ENCODE measurements at places on chromosomes 2 and 18. TPM values are rescaled to one million over a fixed set of nuclear protein-coding genes. Genes with fewer than 3 reads are reported as not detected.

DNA sequence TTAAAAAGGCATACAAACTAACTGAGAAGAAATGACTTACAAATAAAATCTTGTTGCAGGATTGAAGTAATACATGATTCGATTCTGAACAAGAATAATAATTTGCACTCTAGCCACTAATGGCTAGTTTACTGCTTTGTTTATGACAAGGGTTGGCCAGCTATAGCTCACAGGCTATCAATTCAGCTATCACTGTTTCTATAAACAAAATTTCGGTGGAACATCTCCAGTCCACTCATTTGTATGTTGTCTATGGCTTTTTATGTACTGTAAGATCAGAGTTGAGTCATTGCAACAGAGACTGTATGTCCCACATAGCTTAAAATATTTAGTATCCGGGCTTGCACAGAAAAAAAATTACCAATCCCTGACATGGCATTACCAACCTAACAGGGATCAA lies 543.7 kb upstream of the CNTNAP5 start:
- no peak for DNase-seq

- DNase-seq, result peak; percentile 44
Observed at GRCh38 chr2:54208364-54209240, 47.4 kb downstream of the TSPYL6 start.

DNA sequence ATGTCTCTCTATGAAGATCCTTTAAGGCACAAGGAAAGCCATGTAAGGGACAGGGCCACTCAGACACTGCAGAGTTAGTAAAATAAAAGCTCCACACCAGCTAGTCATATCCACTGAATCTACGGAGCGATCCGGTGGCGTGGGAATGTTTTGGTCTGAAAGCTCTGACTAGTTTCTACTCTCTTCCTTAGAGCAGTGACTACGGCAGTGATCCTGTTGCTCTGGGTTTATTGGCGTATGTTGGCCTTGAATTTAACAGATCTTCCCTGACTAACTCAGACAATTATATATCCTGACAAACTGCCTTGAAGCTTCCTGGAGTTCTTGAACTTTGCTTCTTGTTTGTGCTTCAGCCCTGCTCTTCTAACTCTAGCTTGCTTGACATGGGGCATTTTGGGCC lies 115.3 kb upstream of the FZD5 start:
- DNase-seq, result no peak

GRCh38 chr2:9187620-9188214 lies 18.9 kb upstream of the ASAP2 start:
- no peak for DNase-seq

GRCh38 chr2:168166902-168167510 lies 80.4 kb downstream of the STK39 start:
- no peak for DNase-seq

DNA sequence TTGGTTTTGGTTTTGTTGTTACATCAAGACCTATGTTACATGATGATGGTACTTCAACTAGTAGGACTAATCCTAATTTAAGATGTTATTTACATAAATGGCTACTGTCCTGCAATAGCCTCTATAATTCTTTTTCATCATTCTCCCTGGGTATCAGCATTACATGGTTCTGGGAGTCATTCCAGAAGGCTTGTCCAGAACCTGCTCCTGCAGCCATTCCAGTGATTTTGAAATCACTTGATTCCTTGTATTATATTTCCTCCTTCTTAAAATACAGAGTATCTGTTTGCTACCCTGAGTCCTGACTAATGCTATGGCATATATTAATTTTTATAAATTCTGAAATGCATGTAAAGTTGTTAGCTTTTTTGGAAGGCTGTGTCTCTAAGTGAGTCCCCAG lies 400.5 kb upstream of the MEIS1 start:
- no peak for DNase-seq

GRCh38 chr2:70647873-70648481 lies 94.4 kb upstream of the TGFA start:
- DNase-seq, result peak; percentile 61

GRCh38 chr2:186726938-186727337 lies 33.1 kb downstream of the FAM171B start:
- DNase-seq, result no peak

DNA sequence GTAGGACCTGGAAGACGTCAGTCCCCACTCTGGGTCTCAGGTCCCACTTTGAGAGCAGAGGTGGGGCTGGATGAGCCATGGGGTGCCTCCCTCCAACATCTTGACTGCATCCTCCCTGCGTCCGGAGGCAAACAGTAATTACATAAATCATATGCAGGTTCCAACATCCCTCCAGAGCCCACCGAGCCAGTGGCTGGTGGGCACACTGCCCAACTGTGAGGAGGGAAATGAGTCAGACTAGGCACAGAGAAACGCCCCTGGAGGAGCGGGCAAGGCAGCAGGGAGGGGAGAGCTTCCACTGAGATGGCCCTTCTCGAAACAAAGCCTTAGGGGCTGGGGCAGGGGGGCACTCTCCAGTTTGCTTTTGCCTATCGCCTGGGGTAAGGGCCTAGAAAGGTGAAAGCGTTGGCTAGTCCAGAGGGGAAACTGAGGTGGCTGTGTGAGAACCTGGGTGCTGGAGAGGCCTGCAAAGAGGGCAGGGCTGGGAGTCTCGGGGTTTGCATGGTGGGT lies 168.2 kb upstream of the MYCN start:
- DNase-seq, result no peak

DNA sequence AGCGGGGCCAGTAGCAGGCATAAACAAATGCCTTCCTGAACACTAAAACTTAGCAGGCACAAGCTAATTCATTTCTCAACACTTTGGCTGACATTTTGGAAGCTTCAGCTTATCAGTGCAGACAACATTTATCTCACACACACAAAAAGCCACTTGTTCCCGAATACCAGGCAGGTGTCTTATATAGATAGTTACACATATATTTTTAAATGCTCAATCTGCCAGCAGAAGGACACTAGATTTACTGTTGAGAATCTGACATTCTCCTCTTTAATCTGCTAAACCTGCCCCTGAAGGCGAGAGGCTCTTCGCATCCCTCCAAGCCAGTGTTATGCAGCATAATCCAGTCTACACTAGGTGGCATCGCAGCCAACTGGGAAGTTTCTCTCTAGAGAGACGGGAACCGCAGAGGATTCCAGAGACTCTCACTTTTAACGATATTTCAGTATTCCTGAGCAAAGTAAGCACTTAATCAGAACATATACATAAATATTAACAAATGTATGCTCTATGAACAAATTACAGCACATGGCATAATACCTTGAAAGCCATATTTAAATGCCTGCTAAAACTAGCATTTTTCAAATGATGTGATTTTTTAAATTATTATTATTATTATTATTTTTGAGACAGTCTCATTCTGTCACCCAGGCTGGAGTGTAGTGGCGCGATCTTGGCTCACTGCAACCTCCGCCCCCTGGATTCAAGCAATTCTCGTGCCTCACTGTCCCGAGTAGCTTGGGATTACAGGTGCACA lies 90.2 kb upstream of the SCG2 start:
- DNase-seq, result peak; percentile 4

DNA sequence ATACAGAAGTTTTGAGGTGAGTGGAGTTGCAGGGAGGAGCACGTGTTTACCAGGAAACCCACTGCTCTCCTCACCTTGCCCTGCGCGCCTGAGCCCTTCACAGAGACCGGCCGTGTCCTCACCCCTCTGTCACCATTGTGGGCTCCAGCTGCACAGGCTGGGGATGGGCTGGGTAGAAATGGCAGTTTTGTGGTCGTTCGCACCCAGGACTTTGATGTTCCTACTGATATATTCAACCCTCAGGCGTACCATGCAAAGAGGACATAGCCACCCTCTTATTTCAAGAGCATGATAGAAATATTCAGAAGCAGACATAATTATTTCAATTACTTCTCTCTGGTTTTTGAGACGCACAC lies 78.2 kb downstream of the GBX2 start:
- DNase-seq, result no peak

DNA sequence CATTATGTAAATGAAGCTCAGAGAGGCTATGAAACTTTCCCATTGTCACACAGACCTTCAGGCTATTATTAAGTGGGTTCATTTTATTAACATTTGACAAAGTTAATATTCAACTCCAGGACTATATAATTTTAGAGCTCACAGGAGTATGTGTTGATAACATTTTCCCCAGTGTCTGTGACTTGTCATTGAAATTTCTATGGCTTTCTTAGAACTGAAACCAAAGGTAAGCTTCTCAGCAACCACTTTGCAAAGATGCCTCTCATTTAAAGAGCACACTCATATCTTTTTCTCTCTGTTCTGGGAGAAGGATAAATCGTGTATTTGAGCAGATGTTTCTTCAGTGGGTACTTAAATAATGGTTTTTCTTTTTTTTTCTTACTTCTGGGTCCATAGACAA lies 61.8 kb upstream of the LHCGR start:
- no peak for DNase-seq

- no peak for DNase-seq
Observed at GRCh38 chr2:128422571-128422970, 103.9 kb upstream of the HS6ST1 start.

DNA sequence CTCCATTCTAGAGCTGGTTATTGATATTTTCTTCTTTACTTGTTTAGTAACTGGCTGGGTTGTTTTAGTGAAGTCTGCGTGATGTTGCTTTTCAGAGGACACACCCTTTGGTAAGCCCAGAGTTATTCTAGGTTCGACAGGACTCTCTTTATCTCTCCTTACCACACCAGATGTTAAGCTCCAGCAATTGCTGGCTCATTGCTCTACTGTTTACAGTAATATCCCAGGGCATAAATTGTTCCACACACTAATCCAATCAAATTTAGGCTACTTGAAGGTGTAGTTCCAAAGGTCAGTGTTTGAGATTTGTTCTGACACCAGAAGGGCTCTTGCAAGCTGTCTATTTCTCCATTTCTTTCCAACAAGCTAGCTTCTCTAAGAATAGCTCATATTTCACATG lies 506.6 kb downstream of the NR4A2 start:
- no peak for DNase-seq

GRCh38 chr2:58845011-58845410 lies 603.9 kb upstream of the FANCL start:
- DNase-seq, result no peak

- no peak for DNase-seq
Observed at GRCh38 chr2:38125842-38126241, 49.9 kb upstream of the CYP1B1 start.

DNA sequence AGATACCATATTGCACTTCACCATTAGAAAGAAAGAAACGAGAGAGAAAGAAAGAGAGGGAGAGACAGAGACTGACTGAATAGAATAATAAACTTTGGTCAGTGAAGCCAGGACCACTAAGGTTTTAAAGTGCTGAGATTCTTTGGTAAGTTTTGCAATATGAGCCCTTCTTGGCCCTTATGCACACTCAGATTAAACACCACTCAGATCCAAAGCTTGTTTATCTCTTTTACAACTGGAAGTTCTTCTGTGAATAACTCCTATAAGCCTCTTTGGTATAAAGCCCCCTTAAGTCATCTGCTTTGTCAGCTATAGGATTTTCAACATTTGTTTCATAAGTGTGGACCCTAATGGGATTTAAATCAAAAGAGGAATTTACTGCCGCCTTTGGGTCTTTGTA lies 40.8 kb downstream of the PID1 start:
- DNase-seq, result no peak

DNA sequence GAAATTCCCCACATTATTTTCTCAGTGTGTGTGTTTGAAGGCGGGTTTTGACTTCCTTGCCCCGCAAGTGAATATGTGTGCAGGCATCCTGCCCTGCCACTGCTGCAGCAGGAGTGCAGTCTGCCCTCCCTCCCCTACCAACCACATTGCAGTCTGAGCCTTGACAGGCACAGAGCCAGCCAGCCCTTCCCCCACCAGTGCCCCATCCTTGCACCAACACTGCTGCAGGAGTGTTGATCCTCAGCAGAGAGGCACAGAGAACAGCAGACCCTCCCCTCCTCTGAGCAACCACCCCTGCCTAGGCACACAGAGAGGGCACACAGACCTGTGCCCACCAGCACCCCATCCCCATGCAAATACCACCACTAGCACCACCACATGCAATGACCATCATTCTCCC lies 683.0 kb upstream of the PKDCC start:
- DNase-seq, result no peak

- peak; percentile 82 for DNase-seq
Observed at GRCh38 chr18:45690975-45691815, 32.8 kb upstream of the SLC14A1 start.

Gene CRYGD
- not detected for polyA plus RNA-seq

Gene WDR43
- polyA plus RNA-seq, result 21.3 TPM

Gene DSC2
- 4.2 TPM for polyA plus RNA-seq

Gene TRIM43
- not detected for polyA plus RNA-seq

Gene SP9
- polyA plus RNA-seq, result 0.15 TPM

Gene POTEC
- not detected for polyA plus RNA-seq

Gene REG1B
- not detected for polyA plus RNA-seq

Gene GALNT14
- 3.0 TPM for polyA plus RNA-seq

Gene UGT1A8
- polyA plus RNA-seq, result not detected

Gene ZNF514
- 17.3 TPM for polyA plus RNA-seq

Gene DSG4
- polyA plus RNA-seq, result not detected

Gene FBXO36
- 3.5 TPM for polyA plus RNA-seq

Gene GNLY
- 0.42 TPM for polyA plus RNA-seq

Gene NAT8
- not detected for polyA plus RNA-seq

Gene NHEJ1
- 13.5 TPM for polyA plus RNA-seq

Gene HNRNPLL
- polyA plus RNA-seq, result 40.4 TPM

Gene CYS1
- 8.2 TPM for polyA plus RNA-seq

Gene RBM44
- 0.36 TPM for polyA plus RNA-seq

Gene AGXT
- 0.71 TPM for polyA plus RNA-seq

Gene VPS4B
- polyA plus RNA-seq, result 30.0 TPM

Gene DOCK10
- polyA plus RNA-seq, result 13.7 TPM

Gene TTN
- 246 TPM for polyA plus RNA-seq

Gene PCARE
- polyA plus RNA-seq, result 0.04 TPM

Gene LGALSL
- 26.2 TPM for polyA plus RNA-seq

Gene EMILIN1
- polyA plus RNA-seq, result 64.1 TPM

Gene AOX1
- polyA plus RNA-seq, result 1.2 TPM
